ENCODE measurements at places on chromosomes 11 and 22.

- no peak for DNase-seq
These were observed 5.2 kb downstream of the UPB1 start for GRCh38 chr22:24500277-24500820.

- no peak for DNase-seq
These were observed 15.5 kb upstream of the DEPDC7 start for GRCh38 chr11:33000181-33000580.

DNA sequence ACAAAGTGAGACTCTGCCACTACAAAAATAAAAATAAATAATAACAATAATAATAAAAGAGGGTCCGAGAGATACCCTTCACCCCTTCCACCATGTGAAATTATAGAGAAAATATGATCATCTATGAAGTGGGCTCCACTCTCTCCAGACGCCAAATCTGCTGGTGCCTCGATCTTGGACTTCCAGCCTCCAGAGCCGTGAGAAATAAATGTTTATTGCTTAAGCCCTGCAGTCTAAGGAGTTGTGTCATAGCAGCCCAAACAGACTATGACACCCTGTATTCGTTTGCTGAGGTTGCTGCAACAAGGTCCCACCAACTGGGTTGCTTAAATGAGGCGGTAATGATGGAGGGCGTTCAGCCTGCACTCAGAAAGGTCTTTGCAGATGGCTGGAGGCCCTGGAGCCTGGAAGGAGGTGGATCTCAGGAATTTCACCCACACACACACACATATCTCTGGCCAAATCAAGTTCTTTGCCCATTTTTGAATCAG, 7.6 kb upstream of the SEPTIN5 start:
- no peak for DNase-seq

DNA sequence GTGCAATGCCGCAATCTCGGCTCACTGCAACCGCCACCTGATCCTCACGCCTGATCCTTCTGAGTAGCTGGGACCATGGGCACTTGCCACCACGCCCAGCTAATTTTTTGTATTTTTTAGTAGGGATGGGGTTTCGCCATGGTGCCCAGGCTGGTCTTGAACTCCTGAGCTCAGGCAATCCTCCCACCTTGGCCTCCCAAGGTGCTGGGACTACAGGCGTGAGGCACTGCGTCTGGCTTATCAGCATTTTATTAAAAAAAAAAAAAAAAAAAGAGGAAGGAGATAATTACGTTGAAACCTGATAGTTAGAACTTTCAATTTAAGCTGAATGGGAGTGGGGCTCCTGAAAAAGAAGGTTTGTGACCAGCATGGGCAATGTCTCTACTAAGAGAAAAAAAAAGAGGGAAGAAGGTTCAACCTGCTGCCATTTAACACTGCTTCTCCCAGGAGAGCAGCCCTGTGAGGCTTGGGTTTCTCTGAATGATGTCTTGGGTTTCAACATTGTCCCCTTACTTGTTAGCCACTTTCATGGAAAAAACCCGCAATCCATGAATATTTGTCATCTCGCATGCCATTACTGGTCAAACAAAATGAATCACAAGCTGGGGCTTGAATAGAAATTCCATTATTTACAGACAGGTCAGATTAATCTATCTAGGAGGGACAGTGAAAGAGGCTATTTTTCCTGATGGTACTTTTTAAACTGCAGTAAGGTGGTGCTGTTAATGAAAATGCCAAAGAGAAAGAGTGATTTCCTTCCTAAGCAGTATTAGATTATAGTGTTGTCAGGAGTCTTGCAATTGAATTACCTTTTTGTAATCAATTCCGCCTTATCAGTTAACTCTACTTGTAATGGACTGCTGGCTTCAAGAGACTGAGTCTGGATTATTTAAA, 72.5 kb downstream of the PACS1 start:
- DNase-seq = no peak

- no peak for DNase-seq
These were observed 37.3 kb upstream of the CXCR5 start for GRCh38 chr11:118846181-118846935.

GRCh38 chr22:23237841-23238240, 57.5 kb downstream of the BCR start:
- no peak for DNase-seq

- no peak for DNase-seq
These were observed 673 bp upstream of the PANX2 start for GRCh38 chr22:50169774-50170341.

GRCh38 chr11:117439256-117439655, 111.6 kb downstream of the CEP164 start:
- no peak for DNase-seq

- DNase-seq = no peak
These were observed 29.9 kb downstream of the CTNND1 start for GRCh38 chr11:57791321-57792059.

DNA sequence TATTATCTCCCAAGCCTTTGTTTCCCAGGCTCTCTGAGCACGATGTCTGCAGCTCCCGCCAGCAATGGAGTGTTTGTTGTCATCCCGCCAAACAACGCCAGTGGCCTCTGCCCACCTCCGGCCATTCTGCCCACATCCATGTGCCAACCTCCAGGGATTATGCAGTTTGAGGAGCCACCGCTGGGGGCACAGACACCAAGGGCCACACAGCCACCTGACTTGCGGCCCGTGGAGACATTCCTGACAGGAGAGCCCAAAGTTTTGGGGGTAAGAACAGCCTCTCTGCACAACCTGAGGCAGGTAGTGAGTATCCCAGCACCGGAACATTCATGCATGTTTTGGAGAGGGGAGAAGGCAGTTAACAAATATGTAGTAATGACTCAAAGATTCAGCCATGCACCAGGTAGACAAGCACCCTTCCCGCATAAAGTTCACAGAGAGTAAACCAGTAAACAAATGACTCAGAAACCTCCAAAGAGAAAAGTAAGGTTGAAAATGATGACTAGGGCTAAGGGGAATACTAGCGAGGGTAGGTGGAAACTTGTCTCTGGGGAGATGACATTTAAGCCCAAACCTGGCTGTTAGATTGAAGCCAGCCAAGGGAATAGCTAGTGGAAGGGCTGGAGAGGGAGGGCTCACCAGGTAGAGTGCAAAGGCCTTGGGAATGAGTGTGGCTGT, 7.2 kb downstream of the MS4A15 start:
- DNase-seq = no peak

GRCh38 chr22:37218399-37218770, 6.1 kb upstream of the SSTR3 start:
- no peak for DNase-seq

DNA sequence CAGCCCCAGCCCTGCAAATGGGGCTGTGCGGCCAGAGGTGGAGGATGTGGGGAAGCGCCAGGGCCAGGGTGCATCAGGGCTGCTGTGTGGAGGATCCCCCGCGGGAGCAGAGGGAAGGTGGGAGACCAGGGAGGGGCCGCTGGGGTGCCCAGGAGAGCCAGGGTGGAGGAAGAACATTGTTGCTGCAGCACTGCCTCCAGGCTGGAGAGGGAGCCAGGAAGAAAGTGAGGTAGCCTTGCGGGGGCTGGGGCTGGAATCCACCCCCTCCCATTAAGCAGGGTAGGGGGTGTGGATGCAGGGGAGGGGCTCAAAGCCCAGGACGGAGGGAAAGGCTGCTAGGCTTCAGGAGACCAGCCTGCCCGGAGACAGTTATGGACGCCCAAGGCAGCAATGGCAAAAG, 15.0 kb downstream of the CABP7 start:
- no peak for DNase-seq

- no peak for DNase-seq
These were observed 78.0 kb upstream of the SUSD2 start for GRCh38 chr22:24103301-24103700.

DNA sequence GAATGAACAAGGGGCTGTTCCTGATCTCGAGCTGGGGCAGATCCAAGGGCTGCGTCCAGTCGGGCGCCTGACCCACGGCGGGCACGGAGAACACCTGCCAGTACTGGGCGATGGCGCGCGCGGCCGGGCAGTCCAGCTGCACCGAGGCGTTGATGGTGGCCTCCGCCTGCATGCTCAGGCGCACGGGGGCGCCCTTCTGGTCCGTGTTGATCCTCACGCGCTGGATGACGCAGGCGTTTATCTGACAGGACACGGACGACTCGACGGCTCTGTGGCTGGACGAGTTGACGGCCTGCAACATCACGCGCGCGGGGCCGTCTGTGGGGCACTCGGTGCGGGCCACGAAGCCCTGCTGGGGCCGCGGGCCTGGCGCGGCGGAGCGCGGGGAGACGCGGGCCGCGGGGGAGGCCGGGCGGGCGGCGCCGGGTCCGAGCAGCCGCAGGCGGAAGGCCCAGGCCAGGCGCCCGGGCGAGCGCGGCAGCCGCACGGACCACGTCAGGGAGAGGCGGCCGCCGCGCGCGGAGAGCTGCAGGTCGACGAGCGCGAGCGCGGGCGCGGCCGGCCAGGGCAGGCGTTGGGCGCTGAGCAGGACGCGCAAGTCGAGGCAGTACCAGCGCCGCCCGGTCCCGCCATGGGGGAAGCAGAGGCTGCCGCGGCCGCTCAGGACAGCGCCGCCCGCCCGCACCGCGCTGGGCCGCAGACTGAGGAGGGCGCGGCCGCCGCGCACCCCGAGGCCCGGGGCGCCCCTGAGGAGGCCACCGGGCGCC, 511 bp downstream of the PKDREJ start:
- DNase-seq = no peak

DNA sequence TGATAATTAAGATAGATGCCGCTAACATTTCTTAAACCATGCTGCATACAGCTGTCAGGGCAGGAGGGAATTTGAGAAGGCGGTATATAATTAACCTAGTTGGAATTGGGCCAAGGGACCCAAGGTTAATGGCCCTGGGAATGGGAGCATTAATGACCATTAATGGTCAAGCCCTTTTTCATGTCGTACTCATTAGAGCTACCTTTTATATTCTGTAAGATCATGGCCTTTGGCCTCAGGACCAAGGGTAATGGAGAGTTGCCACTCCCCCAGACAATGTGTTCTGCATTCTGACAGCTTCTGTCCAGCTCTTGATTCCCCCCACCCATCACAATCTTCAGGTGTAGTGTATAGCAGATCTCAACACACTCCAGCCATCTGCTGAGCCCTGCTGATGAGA, 111.6 kb downstream of the NTM start:
- no peak for DNase-seq

DNA sequence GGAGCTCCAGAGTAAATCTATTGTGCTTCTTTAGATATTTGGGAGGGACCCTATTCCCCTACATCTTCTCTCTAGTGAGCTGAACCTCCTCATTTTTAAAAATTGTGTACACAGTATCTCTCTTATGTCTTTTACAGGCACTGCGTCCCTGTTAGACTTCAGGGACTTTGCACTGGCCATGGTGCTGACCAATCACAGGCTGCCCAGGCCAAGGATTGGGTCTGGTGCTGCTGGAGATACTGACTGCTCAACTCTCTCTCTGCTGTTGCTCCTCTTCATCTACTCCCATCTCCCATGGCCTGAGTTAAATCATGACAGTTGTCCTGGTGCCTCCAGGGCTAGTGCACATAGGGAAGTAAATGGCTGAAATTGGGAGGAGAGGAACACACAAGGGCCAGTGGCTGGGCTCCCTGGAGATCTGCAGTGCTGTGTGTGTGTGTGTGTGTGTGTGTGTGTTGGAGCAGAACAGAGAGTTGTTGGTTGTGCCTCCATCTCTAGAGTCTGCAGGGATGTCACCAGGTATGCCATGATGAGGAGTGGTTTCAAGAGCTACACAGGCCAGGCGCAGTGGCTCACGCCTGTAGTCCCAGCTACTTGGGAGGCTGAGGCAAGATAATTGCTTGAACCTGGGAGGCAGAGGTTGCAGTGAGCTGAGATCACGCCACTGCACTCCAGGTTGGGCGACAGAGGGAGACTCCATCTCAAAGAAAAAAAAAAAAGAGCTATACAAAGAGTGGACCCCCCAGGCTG, 155.3 kb downstream of the ST3GAL4 start:
- DNase-seq = no peak

DNA sequence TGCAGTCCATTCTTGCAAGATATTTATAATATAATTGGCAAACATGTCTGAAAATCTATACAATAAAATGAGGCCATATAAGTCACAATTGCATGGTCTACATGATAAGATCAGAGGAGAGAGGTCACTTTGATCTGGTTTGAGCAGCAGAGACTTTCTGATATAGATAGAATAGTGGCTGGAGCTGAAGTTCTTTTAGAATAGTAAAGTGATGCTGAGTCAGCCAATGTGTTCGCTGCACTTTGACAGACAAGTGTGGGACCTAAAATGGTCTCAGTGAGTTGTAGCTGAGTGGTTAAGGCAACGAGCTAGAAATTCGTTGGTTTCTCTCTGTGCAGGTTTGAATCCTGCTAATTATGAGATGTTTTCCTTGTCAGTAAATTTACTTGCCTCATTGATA, 257.0 kb upstream of the C11orf87 start:
- DNase-seq = no peak

DNA sequence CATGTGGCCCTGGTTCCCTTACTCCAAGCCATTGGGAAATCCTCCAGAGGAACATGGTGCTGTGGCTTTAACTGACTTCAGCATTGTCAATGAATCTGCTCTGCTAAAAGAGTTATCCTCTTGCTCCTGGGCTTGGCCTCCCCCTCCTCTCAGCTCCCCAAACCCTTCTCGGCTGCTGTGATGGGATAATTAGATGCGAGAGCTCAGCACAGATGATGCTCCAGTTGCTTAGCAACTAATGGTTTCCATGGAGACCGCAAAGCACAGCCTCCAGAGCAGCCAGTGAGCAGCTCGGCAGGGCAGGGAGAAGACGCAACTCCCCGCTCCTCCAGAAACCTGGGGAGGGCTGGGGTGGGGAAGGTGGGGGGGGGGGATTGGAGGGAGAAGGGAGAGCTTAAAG, 2.8 kb upstream of the UPK2 start:
- no peak for DNase-seq

- DNase-seq = no peak
These were observed 217.7 kb upstream of the KIRREL3 start for GRCh38 chr11:127218275-127218608.

DNA sequence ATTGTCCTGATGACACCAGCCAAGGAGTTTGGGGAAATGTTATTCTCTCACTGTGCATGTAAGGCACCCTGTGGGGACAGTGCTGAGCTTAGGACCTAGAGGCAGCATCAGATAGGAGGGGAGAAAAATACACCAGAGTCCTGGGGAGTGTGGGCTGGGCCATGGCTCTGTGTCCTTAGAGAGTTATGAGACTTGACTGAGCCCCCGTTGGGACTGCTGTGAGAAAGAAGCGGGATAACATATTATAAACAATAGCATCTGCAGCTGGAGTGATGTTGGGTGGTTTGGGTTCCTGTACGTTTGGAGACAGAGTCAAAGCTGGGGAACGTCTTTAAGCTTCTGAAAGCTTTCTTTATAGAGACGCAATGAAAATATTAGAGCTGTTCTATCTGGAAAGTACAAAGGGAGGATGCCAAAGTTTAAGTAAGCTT, 90.9 kb upstream of the CRTAM start:
- DNase-seq = no peak

- DNase-seq = no peak
These were observed 21.0 kb downstream of the SGSM3 start for GRCh38 chr22:40391417-40391816.

DNA sequence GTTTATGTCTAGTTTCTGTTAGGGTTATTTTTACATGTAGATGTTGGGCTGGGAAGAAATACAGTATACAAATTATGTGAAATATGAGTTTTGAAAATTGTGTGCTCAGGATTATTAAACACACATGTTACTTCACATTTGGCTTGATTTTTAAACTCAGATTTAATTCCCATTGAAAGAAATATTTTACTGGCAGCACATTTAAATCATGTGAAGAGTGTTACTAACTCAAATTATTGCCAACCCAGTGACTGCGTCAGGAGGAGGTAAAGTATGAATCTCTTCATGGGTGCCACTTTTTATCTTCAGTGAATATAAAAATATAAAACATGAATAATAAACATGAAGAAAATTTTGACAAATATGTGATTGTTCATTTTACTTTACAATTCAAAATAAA, 457.5 kb upstream of the CCDC179 start:
- no peak for DNase-seq

- no peak for DNase-seq
These were observed 102.1 kb downstream of the ARHGAP32 start for GRCh38 chr11:129090056-129090455.

All from stimulated activated CD8-positive, alpha-beta memory T cell treated with anti-CD3 and anti-CD28 coated beads, Interleukin-4, amount 100 ng/mL, for 4 hours (primary cell).